ENCODE measurements at places on chromosomes 2 and 18. TPM values are rescaled to one million over a fixed set of nuclear protein-coding genes. Genes with fewer than 3 reads are reported as not detected.
A peak's percentile ranks its signal among the peaks of the same experiment; 100 is the strongest.

DNA sequence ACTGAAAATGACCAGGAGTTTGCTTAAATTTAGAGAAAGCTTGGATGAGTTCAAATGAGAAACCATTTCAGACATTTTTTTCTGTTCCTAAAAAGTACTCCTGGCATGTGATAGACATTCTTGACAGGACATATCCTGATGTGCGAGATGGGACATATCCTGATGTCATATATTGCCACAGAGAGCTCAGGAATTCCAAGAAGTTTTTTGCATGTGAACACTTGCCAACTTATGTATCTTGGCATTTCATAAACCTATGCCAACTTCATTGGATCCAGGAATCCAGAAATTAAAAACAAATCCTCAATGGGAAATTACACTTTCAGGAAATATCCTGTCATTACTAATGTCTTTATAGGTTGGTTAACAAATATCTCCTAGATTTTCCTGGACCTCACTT is 2.9 kb upstream of the SERPINB3 start:
- no peaks in the 10 kb centered on the region for H3K36me3 ChIP-seq
- no peaks in the 10 kb centered on the region for H3K4me1 ChIP-seq
- H3K27me3 ChIP-seq: no peaks in the 10 kb centered on the region
- no peak for DNase-seq
- no peak overlapping the region for H3K4me3 ChIP-seq

The PKP4 gene
- 129 TPM for polyA plus RNA-seq

The G6PC2 gene
- not detected for polyA plus RNA-seq

The SCG2 gene
- polyA plus RNA-seq: 2.1 TPM

The QPCT gene
- 13.5 TPM for polyA plus RNA-seq

The CHRND gene
- not detected for polyA plus RNA-seq

DNA sequence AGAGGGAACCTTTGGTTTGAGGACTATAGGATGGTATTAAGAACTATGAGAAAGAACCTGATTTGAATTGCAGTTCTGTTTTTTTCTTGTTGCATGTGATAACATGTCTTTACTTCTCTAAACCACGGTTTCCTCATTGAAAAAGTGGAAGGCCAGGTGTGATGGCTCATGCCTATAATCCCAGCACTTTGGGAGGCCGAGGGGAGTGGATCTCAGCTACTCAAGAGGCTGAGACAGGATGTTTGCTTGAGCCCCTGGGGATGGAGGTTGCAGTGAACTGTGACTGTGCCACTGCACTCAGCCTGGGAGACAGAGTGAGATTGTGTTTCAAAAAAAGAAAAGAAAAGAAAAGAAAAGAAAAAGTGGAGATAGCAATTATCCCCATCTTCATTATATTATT is 32.3 kb downstream of the SCN9A start:
- H3K27me3 ChIP-seq: no peaks in the 10 kb centered on the region
- no peak overlapping the region for H3K4me3 ChIP-seq
- no peaks in the 10 kb centered on the region for H3K4me1 ChIP-seq
- no peak overlapping the region for H3K27ac ChIP-seq

The CD8A gene
- polyA plus RNA-seq: 0.66 TPM

- no peak overlapping the region for H3K4me3 ChIP-seq
- no peaks in the 10 kb centered on the region for H3K27me3 ChIP-seq
- H3K27ac ChIP-seq: peak overlapping the region; percentile 65
- H3K36me3 ChIP-seq: no peaks in the 10 kb centered on the region
- no peaks in the 10 kb centered on the region for H3K4me1 ChIP-seq
- peak; percentile 42 for DNase-seq
Observed at GRCh38 chr2:149648282-149649030, 60.9 kb upstream of the MMADHC start.

- no peak overlapping the region for H3K27ac ChIP-seq
- no peaks in the 10 kb centered on the region for H3K36me3 ChIP-seq
- no peaks in the 10 kb centered on the region for H3K27me3 ChIP-seq
- DNase-seq: no peak
- no peak overlapping the region for H3K4me3 ChIP-seq
Observed at GRCh38 chr2:227889336-227889735, 17.9 kb downstream of the DAW1 start.

GRCh38 chr2:98483257-98483861 is 38.7 kb downstream of the INPP4A start:
- no peaks in the 10 kb centered on the region for H3K27me3 ChIP-seq
- peak overlapping the region; percentile 49 for H3K27ac ChIP-seq
- no peak for DNase-seq
- no peaks in the 10 kb centered on the region for H3K36me3 ChIP-seq
- H3K4me3 ChIP-seq: no peak overlapping the region
- peaks cover 71% of the 10 kb centered on the region for H3K4me1 ChIP-seq

- DNase-seq: no peak
- H3K27me3 ChIP-seq: no peaks in the 10 kb centered on the region
- H3K4me1 ChIP-seq: no peaks in the 10 kb centered on the region
- H3K4me3 ChIP-seq: no peak overlapping the region
Observed at GRCh38 chr2:100393362-100393761, 24.1 kb downstream of the CHST10 start.

The NRP2 gene
- 57.4 TPM for polyA plus RNA-seq

DNA sequence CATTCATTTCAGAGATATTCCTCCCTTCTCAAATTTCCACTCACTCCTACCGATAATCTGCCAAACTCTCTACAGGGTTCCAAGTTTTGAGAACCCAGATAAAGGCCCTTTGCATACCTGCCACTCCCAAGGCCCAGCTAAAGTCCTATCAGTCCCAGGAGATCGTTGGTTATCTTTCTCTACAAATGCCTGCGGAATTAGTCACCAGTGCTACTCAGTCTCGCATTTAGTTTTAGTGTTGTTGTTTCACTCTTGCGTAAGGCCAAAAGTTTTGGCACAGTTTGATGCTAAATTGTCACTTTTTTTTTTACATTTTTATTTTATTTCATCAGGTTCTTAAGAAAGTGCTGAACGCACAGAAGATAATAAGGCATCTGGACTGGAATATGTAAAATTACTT is 29.2 kb upstream of the SETBP1 start:
- no peaks in the 10 kb centered on the region for H3K27me3 ChIP-seq
- H3K27ac ChIP-seq: peak overlapping the region; percentile 34
- DNase-seq: no peak
- H3K4me1 ChIP-seq: no peaks in the 10 kb centered on the region

The CAPN14 gene
- polyA plus RNA-seq: 0.38 TPM

The TDRD15 gene
- not detected for polyA plus RNA-seq

GRCh38 chr2:216626875-216627245 is 6.4 kb upstream of the IGFBP2 start:
- no peak overlapping the region for H3K4me3 ChIP-seq
- no peak overlapping the region for H3K27ac ChIP-seq
- H3K36me3 ChIP-seq: no peaks in the 10 kb centered on the region
- H3K4me1 ChIP-seq: no peaks in the 10 kb centered on the region
- H3K27me3 ChIP-seq: no peaks in the 10 kb centered on the region

DNA sequence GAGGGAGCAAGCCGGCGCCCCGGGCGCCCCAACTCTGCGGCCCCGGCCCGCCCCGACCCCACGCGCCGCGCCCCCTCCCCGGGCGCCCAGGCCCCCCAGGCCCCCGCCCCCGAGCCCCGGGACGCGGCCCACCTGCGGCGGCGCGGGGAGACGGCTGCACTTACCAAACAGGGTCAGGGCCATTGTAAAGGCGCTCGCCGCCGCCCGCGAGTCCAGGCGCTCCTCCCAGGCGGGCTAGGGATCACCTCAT is 526 bp downstream of the CHN1 start:
- no peaks in the 10 kb centered on the region for H3K36me3 ChIP-seq
- no peaks in the 10 kb centered on the region for H3K4me1 ChIP-seq
- peak overlapping the region; percentile 82 for H3K27ac ChIP-seq
- DNase-seq: peak; percentile 76
- H3K4me3 ChIP-seq: peak overlapping the region; percentile 58
- peaks cover 47% of the 10 kb centered on the region for H3K27me3 ChIP-seq

DNA sequence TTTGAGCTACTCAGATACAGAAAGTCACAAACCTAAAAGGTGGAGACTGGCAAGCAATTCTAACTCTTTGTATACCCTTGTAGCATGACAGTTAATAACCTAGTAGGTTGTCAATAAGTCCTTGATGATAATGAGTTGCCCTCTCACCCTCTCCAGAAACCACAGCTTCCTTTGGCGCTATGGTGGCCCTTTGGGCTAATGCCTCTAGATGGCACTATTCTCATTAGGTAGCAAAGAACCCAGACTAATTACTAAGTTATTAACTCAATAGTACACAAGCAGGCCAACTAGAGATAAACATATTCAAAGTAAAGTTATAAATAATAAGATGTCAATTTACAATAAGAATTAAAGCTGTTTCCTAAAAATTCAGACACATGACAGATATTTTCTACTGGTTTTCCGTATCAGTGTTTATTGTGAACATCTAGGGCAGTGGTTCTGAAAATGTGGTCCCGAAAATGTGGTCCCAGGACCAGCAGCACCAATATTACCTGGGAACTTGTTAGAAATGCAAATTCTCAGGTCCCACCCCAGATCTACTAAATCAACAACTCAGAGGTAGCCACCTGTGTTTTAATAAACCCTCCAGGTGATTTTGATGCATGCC is 41.1 kb downstream of the LDAH start:
- no peaks in the 10 kb centered on the region for H3K36me3 ChIP-seq
- H3K4me3 ChIP-seq: no peak overlapping the region
- no peaks in the 10 kb centered on the region for H3K4me1 ChIP-seq
- no peak overlapping the region for H3K27ac ChIP-seq
- H3K27me3 ChIP-seq: no peaks in the 10 kb centered on the region
- peak; percentile 2 for DNase-seq

- no peak overlapping the region for H3K4me3 ChIP-seq
- no peaks in the 10 kb centered on the region for H3K36me3 ChIP-seq
- DNase-seq: no peak
- no peaks in the 10 kb centered on the region for H3K27me3 ChIP-seq
Observed at GRCh38 chr2:12806549-12807242, 90.0 kb downstream of the TRIB2 start.

GRCh38 chr2:64101141-64101591 is 43.1 kb downstream of the PELI1 start:
- DNase-seq: no peak
- H3K4me1 ChIP-seq: peaks cover 9% of the 10 kb centered on the region
- H3K27ac ChIP-seq: no peak overlapping the region
- H3K36me3 ChIP-seq: no peaks in the 10 kb centered on the region
- H3K4me3 ChIP-seq: no peak overlapping the region

DNA sequence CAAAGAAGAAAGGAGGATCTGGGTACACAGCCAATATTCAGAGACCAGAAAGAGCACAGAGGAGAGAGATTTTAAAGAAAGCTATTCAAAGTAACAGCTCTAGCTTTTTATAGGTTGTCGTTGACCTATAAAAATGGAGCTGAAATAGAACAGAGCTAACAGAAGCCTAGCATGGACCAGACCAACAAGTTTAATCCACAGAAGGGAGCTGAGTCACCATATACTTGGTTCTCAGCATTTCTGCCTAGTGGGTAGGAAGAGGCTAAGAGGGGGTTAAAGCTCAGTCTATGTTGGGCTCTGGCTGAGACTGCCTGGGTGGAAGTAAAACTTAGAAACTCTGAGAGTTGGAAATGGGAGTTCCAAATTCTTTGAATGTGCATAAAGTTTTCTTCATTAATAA is 678.0 kb upstream of the CDH2 start:
- no peaks in the 10 kb centered on the region for H3K36me3 ChIP-seq
- H3K27ac ChIP-seq: no peak overlapping the region
- no peaks in the 10 kb centered on the region for H3K27me3 ChIP-seq
- no peak overlapping the region for H3K4me3 ChIP-seq
- DNase-seq: no peak
- no peaks in the 10 kb centered on the region for H3K4me1 ChIP-seq

The RGPD5 gene
- polyA plus RNA-seq: 17.4 TPM

GRCh38 chr2:160666154-160667060 is 172.8 kb upstream of the RBMS1 start:
- H3K27ac ChIP-seq: peak overlapping the region; percentile 61
- H3K4me1 ChIP-seq: no peaks in the 10 kb centered on the region
- H3K4me3 ChIP-seq: no peak overlapping the region
- H3K36me3 ChIP-seq: no peaks in the 10 kb centered on the region

DNA sequence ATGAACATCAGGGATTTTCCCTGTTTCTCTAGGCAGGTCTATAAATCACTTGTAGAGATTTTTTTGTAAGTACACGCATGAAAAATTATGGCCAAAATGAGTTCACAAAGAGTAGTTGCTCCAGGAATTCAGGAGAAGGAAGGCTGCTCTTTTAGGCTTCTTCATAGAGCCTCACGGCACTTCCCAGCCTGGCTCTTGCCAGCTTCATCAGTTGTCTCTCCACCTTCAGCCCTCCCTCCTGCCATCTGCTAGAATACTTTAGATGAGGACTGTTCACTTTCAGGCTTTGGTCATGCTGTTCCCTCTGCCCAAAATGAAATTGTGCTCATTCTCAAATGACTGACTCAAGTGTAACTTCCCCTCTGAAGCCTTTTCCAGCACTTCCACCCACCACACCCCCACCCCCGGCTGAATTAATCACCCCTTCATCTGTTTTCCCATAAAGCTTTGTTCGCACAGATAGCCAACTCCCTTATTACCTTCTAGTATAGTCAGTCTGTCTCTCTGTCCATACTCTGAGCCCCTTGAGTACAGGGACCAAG is 1.8 kb upstream of the ABCA12 start:
- DNase-seq: no peak
- no peaks in the 10 kb centered on the region for H3K27me3 ChIP-seq
- no peaks in the 10 kb centered on the region for H3K36me3 ChIP-seq

The ELAC1 gene
- polyA plus RNA-seq: 11.5 TPM

DNA sequence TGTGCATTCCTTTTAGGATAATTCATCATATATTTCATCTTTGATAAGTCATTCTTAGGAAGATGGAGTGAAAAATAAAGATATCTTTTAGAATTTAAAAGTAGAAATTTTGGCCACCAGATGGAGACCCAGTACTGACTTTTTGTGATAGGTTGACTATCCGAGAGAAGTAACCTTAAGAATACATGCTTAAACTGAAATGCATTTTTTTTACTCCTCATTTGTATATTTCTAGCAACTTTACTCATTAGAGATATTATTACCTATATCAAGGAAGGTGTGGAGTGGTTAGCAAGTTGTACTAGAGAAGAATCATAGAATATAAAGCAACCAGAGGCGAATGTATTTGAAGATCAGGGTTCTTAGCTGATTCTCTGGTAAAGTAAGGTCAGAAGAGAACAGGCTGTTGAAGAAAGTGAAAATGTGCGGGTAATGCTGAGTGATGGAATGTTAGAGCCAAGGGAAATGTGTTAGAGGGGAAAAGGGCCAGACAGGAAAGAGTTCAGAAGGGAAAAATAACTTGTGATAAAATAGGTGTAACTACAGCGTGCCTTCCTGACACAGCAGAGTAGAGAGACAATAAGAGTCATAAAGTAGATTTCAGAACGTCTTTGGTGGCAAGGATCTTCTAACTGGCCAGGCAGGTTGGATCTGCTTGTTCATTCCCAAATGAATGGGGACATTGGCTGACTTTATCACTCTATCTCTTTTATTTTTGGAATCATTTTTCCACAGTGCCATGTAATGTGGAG is 52.3 kb downstream of the TDRD15 start:
- no peak overlapping the region for H3K4me3 ChIP-seq
- H3K27ac ChIP-seq: no peak overlapping the region
- H3K4me1 ChIP-seq: no peaks in the 10 kb centered on the region
- H3K36me3 ChIP-seq: no peaks in the 10 kb centered on the region
- no peak for DNase-seq

Data from left lung (tissue), 14 donors.